ENCODE measurements at places on chromosomes 16 and 17.

- no peak for DNase-seq
Observed at GRCh38 chr17:44820631-44821212, 9.4 kb downstream of the GJC1 start.

DNA sequence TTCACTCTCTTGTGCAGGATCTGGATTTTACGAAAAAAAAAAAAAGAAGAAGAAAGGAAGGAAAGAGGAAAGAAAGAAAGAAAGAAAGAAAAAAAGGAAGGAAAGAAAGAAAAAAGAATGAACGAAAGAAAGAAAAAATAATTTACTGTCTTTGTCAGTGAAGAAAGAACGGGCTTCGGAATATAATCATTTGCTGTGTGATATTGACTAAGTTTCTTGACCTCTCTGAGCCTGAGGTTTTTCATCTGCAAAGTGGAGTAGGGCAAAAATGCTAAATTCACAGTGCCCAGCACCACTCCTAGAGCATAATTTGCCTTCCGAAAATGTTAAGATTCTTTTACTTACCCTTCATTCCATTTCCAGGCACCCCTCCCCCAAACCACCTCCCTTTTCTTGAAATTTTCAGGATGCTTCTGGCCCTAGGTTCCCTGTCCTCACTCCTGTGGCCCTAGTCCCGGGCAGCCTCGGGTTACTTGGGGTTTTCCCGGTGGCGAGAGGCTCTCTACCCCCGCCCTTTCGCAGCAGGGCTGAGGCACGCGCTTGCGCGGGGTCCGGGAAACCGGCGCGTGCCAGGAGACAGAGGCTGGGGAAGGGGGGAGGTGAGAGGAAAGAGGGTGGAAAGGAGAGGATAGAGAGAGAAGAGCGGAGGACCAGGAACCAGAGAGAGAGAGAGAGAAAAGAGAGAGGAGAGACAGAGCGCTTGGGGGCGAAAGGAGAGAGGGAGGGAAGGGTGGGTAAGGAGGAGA, at the start of gene CNTNAP1:
TSS of gene CNTNAP1 (plus strand) at position 556 of the 746 bp plus-strand sequence. CDS start 299 bp downstream, outside the sequence.
- DNase-seq: no peak

DNA sequence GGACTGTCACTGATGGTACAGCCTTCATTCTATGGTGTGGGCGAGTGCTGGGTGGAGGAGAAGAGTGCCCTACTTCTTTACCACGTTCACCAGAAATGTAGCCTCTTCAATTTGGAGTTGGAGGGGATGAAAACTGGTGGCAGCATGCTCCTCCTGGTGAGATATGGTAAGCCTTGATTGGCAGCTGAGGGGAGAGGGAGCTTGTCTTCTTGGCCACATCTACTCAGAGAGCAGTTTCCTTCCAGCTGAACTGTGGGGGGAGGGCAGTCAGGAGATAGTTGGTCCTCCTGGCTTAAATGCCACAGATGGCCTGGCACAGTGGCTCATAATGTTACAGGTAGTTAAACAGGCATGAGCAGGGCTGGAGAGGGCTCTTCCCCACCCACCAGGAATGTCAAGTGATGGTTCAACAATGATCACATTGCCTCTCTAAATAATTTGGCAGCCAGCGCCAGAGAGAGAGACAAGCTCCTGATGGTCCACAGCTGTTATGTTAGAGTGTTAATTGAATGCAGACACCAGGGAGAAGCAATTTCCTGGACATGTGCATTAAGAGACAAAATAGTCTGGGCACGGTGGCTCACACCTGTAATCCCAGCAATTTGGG, 9.0 kb upstream of the MAPK3 start:
- DNase-seq: no peak

DNA sequence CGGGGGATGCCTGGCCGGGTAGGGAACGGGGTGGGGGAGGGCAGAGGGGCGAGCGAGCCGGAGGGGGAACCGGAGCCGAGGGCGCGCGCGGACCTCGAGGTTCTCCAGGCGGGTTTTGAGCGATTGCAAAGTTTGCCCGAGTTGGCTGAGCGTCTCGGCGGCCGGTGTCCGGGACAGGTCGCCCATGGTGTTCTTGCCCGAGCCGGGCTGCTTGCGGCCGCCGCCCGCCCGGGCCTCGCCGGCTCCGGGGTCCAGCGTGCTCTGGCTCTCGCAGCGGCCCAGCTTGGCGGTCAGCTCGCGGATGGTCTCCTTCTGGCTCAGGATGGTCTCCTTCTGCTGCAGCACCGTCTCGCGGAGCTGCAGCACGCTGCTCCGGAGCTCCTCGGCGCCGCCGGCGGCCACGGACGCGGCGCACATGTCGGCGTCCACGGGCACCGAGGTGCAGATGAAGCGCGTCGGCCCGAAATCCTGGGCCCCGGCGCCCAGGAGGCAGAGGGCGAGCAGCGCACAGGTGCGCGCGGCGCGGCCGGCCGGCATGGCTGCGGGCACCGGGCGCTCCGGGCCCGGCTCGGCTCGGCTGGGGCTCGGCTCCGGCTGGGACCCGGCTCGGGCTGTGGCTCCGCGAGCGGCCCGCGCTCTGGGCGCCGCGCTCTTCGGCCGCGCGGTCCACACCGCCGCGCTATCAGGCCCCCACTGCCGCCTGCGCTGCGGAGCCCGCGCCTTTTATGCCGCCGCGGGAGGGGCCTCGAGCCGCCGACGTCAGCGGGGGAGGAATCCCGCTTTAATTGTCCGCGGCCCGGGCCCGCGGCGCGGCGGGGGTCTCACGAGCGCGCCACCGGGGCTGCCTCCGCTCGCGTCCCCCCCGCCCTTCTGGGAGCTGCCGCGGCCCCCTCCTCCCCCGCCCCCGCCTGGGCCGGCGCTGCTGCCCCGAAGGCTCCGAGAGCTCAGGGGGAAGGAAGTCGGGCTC, at the start of gene NPTX1:
TSS of gene NPTX1 (minus strand) at position 698 of the 967 bp plus-strand sequence. CDS start at position 537, 161 bp downstream.
- DNase-seq: no peak

- DNase-seq: no peak
Observed at GRCh38 chr16:57038166-57038565, 48.8 kb downstream of the NLRC5 start.

Data from stimulated activated naive B cell treated with anti-CD40 and anti-IgM and Interleukin-4, amounts not matched to agents 10 μg/mL and 1 μg/mL and 100 μg/mL, for 72 hours (primary cell).